ENCODE measurements at places on chromosomes 4 and X.

- no peak for DNase-seq
Observed at GRCh38 chrX:118272242-118272641, 73.7 kb upstream of the WDR44 start.

DNA sequence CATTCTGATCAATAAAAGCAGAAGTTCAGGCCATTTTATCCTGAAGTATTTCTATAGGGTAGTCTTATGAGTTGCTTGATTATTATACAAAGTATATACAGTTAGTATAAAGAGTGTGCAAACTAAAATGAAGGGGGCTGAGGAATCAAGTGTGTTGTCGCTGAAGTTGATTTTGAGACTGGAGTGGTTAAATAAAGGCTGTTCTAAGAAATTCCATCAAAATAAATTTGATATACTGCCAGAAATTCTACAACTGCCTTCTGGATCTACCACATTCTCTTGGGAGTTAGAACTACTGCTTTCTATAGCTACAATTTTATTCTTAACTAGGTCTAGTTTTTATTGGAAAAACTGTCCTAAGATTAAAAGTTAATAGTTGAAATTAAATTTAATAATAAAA, 12.4 kb downstream of the EDNRA start:
- DNase-seq = no peak

- DNase-seq = no peak
Observed at GRCh38 chrX:24173115-24173847, 23.8 kb downstream of the ZFX start.

DNA sequence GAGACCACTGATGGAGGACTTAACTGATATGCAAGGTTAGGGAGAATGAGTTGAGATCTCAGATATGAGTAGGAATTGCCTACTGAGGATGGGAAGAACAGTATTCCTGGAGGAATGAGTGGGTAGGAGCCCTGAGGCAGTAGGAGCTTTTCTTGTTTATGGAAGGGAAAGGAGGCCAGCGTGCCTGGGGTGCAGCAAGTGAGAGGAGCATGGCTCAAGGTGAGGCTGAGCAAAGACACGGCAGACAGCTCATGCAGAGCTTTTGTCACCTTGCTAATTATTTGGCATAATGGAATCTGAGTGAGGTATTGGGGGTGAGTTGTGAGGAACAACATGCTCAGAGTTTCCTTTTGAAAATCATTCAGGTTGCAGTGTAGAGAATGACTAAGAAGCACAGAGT, 65.3 kb upstream of the IBSP start:
- DNase-seq = no peak

DNA sequence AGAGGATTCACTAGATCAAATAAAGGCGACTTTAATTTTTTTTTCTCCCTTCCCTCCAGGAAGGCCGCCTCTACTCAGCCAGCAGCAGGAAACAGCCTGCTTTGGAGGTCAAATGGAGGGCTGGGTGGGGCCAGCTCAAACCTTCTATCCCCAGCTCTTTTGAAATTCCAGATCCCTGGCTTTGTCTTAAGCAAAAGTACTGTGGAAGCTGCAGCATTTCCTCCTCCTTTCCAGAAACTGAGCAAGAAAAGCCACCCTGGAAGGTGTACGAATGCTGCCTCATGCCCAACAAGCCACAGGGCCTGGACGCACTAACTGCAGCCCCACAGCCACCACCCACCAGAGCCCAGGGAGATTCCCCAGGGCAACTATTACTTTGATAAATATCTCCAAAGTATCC, 55.1 kb upstream of the ZCCHC13 start:
- DNase-seq = no peak

DNA sequence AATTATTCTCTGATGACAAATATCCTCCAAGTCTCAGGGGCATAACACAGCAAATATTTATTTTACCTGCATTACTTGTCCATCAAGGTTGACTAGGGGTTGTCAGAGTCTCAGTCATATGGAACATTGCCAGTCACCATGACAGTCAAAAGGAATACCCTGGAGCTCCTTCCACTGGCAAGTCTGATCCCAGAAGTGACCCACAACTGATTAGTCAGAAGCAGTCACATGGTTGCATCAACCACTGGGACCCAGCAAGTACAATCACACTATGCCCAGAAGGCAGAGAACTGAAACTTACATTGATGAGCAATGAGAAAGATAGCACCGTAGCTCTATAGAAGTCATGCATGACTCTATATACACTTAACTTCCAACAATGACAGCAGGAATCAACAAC, 41.9 kb upstream of the SOD3 start:
- DNase-seq = no peak

Measured in bone marrow (tissue), 2 donors.